ENCODE measurements at places on chromosomes 4 and X.
A peak's percentile ranks its signal among the peaks of the same experiment; 100 is the strongest.

- H3K36me3 ChIP-seq = no peaks in the 10 kb centered on the region
- DNase-seq = no peak
- no peak overlapping the region for H3K27ac ChIP-seq
Measured at GRCh38 chr4:137896221-137896737, 345.9 kb downstream of the SLC7A11 start.

DNA sequence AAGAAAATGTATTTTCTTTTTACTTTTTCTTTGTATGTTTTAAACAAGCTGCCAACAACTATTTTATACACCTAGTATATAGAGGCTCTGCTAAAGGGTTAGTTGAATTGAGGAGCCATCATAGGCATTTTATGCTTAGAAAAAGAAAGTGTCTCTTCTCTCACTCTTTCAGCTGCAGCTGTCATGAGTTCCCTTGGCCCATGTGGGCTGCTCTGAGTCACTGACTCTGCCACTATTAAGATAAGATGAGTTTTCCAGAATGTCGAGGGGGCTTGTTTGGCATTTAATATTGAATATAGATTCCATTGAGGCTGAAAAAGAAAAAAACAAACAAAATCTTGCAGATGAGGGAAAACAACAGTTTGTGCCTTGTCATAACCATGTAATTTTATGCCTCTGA, 126.0 kb upstream of the PAQR3 start:
- H3K27ac ChIP-seq = no peak overlapping the region
- H3K27me3 ChIP-seq = peaks cover 2% of the 10 kb centered on the region
- no peak for DNase-seq

GRCh38 chrX:22063284-22063683, 31.2 kb downstream of the PHEX start:
- no peaks in the 10 kb centered on the region for H3K27me3 ChIP-seq
- H3K4me3 ChIP-seq = no peak overlapping the region
- peaks cover 4% of the 10 kb centered on the region for H3K36me3 ChIP-seq
- peak overlapping the region; percentile 60 for H3K27ac ChIP-seq
- peaks cover 77% of the 10 kb centered on the region for H3K4me1 ChIP-seq

GRCh38 chr4:74056114-74056857, 17.8 kb upstream of the CXCL3 start:
- peaks cover 11% of the 10 kb centered on the region for H3K27me3 ChIP-seq
- DNase-seq = no peak
- no peaks in the 10 kb centered on the region for H3K4me1 ChIP-seq
- H3K4me3 ChIP-seq = no peak overlapping the region

- no peak overlapping the region for H3K27ac ChIP-seq
- peaks cover 21% of the 10 kb centered on the region for H3K4me1 ChIP-seq
Measured at GRCh38 chr4:38094419-38094818, 134.2 kb downstream of the PTTG2 start.

- peaks cover 14% of the 10 kb centered on the region for H3K4me1 ChIP-seq
- H3K27ac ChIP-seq = peak overlapping the region; percentile 99
- H3K4me3 ChIP-seq = peak overlapping the region; percentile 90
- H3K36me3 ChIP-seq = peaks cover 11% of the 10 kb centered on the region
- no peaks in the 10 kb centered on the region for H3K27me3 ChIP-seq
Measured at GRCh38 chrX:71181558-71181909, 36.9 kb downstream of the NLGN3 start.

DNA sequence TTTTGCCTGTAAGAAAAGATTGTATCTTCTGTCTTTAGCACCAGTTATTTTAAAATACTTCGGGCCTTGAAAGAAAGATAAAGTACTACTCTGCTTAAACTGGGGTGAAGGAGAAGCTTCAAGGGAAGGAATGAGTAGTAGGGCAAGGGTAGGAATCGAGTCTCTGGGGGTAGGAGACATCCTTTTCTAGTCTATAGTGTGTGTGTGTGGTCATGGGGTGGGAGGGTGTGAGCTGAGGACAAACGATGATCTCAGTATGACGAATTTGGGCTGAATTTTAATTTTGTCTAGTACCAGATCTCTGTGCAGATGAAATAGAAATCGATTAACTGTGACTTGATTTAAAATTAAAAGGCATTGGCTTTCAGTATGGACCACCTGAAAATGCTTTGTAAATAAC, 3.3 kb upstream of the MYOZ2 start:
- H3K36me3 ChIP-seq = no peaks in the 10 kb centered on the region
- H3K4me3 ChIP-seq = no peak overlapping the region
- H3K27ac ChIP-seq = no peak overlapping the region
- peaks cover under 1% of the 10 kb centered on the region for H3K4me1 ChIP-seq
- H3K27me3 ChIP-seq = no peaks in the 10 kb centered on the region
- DNase-seq = no peak

GRCh38 chr4:186851291-186852072, 127.8 kb upstream of the FAT1 start:
- H3K27ac ChIP-seq = no peak overlapping the region
- H3K4me3 ChIP-seq = no peak overlapping the region
- no peaks in the 10 kb centered on the region for H3K27me3 ChIP-seq
- no peaks in the 10 kb centered on the region for H3K36me3 ChIP-seq
- H3K4me1 ChIP-seq = no peaks in the 10 kb centered on the region

GRCh38 chrX:72126048-72126415, 5.7 kb downstream of the RTL5 start:
- peaks cover 7% of the 10 kb centered on the region for H3K4me1 ChIP-seq
- no peaks in the 10 kb centered on the region for H3K36me3 ChIP-seq
- no peak overlapping the region for H3K27ac ChIP-seq
- no peak for DNase-seq

- no peak overlapping the region for H3K27ac ChIP-seq
- no peak overlapping the region for H3K4me3 ChIP-seq
- no peaks in the 10 kb centered on the region for H3K36me3 ChIP-seq
- no peaks in the 10 kb centered on the region for H3K4me1 ChIP-seq
- no peak for DNase-seq
- H3K27me3 ChIP-seq = no peaks in the 10 kb centered on the region
Measured at GRCh38 chr4:127217586-127218229, 415.0 kb upstream of the INTU start.

DNA sequence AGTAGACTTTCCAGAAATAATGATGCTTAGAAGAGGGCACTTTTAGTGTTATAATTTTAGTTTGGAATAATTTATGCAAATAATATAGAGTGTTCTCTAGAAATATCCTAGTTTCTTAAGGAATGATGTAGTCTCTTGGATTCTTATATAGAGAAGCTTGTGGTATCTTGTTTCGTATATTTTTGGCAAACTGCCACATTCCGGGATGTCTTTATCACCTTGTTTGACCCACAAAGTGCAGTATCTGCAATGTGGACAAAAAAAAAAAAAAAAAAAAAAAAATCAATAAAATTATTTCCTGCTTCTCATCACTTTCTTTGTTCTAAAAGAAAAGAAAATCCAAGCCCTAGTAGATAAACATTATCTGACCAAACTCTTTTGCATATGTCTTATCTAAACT, 1577.7 kb upstream of the TENM3 start:
- no peak overlapping the region for H3K27ac ChIP-seq
- H3K4me1 ChIP-seq = no peaks in the 10 kb centered on the region
- peaks cover 6% of the 10 kb centered on the region for H3K27me3 ChIP-seq
- no peaks in the 10 kb centered on the region for H3K36me3 ChIP-seq
- no peak for DNase-seq

DNA sequence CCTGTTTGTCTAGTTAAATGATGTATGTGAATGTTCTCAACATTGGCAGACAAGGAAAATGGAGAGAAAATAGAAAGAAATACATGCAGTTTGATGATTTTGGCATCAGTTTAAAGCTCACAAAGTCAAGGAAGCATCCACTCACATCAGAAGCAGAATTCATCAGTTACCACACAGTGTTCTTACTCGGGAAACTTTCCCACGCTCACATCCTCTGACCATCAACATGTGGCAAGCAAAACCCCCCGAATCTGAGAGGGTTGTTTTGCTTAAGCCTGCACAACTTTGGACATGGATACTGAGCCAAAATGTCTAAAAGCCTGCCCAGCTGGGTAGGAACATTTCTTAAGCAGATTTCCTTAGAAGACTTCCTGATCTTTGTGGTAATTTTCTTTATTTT, 407.6 kb downstream of the ANKRD50 start:
- no peaks in the 10 kb centered on the region for H3K4me1 ChIP-seq
- DNase-seq = no peak
- no peak overlapping the region for H3K27ac ChIP-seq
- H3K4me3 ChIP-seq = no peak overlapping the region

- no peaks in the 10 kb centered on the region for H3K4me1 ChIP-seq
- no peaks in the 10 kb centered on the region for H3K36me3 ChIP-seq
- no peak overlapping the region for H3K27ac ChIP-seq
- no peak overlapping the region for H3K4me3 ChIP-seq
- no peak for DNase-seq
Measured at GRCh38 chr4:72280252-72280651, 248.5 kb downstream of the NPFFR2 start.

- no peak for DNase-seq
- peaks cover 2% of the 10 kb centered on the region for H3K27me3 ChIP-seq
- no peak overlapping the region for H3K4me3 ChIP-seq
- H3K4me1 ChIP-seq = no peaks in the 10 kb centered on the region
Measured at GRCh38 chr4:96035727-96036126, 195.8 kb downstream of the PDHA2 start.

- no peak overlapping the region for H3K4me3 ChIP-seq
- H3K27ac ChIP-seq = no peak overlapping the region
- H3K27me3 ChIP-seq = peaks cover 3% of the 10 kb centered on the region
- H3K36me3 ChIP-seq = no peaks in the 10 kb centered on the region
Measured at GRCh38 chr4:158159054-158159717, 13.6 kb downstream of the GASK1B start.

- DNase-seq = no peak
- H3K27ac ChIP-seq = no peak overlapping the region
- H3K27me3 ChIP-seq = no peaks in the 10 kb centered on the region
- no peaks in the 10 kb centered on the region for H3K4me1 ChIP-seq
- H3K36me3 ChIP-seq = no peaks in the 10 kb centered on the region
Measured at GRCh38 chr4:179116581-179116980, 1674.3 kb upstream of the AGA start.

GRCh38 chr4:38675146-38676121, 11.4 kb downstream of the KLF3 start:
- H3K36me3 ChIP-seq = peaks cover 5% of the 10 kb centered on the region
- peak overlapping the region; percentile 71 for H3K4me3 ChIP-seq
- H3K27me3 ChIP-seq = no peaks in the 10 kb centered on the region
- peak overlapping the region; percentile 82 for H3K27ac ChIP-seq

DNA sequence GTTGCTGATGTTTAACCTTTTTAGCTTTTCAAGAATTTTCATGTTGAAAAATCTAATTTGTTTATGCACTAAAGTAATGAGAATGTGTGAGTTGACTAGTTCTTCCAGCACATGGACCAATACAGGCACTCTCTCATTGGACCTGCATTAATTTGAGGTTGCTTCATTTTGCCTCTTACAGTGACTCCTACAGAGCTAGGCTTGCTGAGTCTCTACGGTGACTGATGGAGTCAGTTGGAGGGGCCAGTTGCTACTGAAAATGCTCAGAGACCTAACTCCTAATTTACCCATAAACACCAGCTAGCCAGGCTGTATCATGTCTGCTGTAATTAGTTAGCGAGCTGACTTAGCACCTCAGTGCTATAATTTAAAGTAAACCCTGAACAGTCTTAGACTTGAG, 10.9 kb downstream of the MTHFD2L start:
- H3K27ac ChIP-seq = no peak overlapping the region
- H3K27me3 ChIP-seq = no peaks in the 10 kb centered on the region
- H3K4me1 ChIP-seq = peaks cover 10% of the 10 kb centered on the region
- DNase-seq = no peak
- H3K36me3 ChIP-seq = peaks cover 9% of the 10 kb centered on the region
- no peak overlapping the region for H3K4me3 ChIP-seq

DNA sequence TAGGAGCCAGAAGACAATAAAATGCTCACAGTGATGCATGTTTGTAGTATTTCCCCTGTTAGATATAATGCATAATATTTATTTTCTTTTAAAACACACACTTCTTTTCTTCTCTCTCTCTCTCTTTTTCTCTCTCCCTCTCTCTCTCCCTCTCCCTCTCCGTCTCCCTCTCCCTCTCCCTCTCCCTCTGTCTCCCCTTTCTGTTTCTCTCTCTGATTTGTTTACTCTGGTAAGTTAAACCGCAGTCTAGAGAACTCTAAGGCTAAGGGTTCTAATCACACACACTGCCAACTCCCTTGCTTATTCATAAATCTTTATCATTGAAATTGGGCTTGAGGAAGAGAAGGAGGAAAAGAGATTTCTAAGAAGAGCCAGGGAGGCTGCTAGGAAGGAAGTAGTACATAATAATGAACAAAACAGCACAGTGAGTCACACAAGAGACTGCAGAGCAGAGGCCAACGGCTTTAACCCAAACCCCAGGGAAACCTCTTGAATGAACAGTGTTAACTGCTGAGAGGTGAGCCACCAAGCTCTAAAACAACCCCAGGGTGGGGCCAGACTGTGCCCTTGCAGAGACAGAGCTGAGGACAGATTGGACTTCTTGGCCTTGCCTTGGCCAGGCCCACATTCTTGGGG, 9.1 kb upstream of the PHOX2B start:
- H3K4me1 ChIP-seq = no peaks in the 10 kb centered on the region
- H3K27ac ChIP-seq = no peak overlapping the region
- no peaks in the 10 kb centered on the region for H3K36me3 ChIP-seq
- H3K27me3 ChIP-seq = peaks cover 42% of the 10 kb centered on the region

GRCh38 chr4:8653326-8654000, 60.9 kb downstream of the CPZ start:
- no peaks in the 10 kb centered on the region for H3K4me1 ChIP-seq
- no peak overlapping the region for H3K4me3 ChIP-seq
- no peak overlapping the region for H3K27ac ChIP-seq

- DNase-seq = no peak
- H3K36me3 ChIP-seq = peaks cover 6% of the 10 kb centered on the region
- H3K27ac ChIP-seq = no peak overlapping the region
- no peak overlapping the region for H3K4me3 ChIP-seq
Measured at GRCh38 chr4:83617371-83618035, 81.6 kb downstream of the GPAT3 start.

DNA sequence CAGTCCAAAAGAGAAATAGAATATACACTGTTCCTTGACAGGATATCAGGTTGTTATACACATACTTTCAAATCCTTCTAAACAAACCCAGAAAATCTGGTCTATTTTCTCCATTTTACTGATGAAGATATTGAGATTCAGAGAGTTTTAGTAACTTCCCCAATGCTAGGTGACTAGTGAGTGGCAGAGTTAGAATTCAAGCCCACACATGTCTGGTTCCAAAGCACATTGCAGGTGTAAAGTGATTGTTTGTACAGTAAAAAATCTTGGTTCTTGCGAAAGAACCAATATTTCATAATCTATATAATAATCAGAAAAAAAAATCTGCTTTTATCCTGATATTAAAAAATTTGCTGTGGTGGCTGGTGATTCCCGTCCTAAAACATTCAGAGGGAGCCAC, 39.5 kb upstream of the EMCN start:
- no peak overlapping the region for H3K27ac ChIP-seq
- H3K4me1 ChIP-seq = no peaks in the 10 kb centered on the region

GRCh38 chr4:752196-752861, 46.7 kb downstream of the PCGF3 start:
- no peaks in the 10 kb centered on the region for H3K27me3 ChIP-seq
- DNase-seq = no peak
- no peak overlapping the region for H3K27ac ChIP-seq
- H3K4me3 ChIP-seq = no peak overlapping the region

DNA sequence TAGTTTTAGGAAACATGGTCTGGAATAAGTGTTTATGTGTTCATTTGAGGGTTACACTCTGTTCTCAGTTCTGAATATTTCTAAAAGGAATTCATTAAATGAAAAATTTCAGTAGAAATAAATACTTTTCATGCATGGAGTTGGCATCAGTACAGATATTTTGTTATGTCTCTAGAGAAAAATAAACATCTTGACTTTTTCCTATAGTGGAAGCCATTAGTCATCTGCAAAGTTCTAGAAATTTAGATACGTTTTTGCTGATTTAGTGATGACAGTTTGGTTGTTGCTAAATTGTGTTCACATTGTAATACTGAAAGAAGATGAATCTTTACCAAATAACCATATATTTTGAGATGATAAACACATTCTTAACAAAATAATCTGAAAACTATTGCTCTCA, 268.2 kb upstream of the TEX13A start:
- no peak overlapping the region for H3K27ac ChIP-seq
- H3K27me3 ChIP-seq = no peaks in the 10 kb centered on the region
- no peaks in the 10 kb centered on the region for H3K4me1 ChIP-seq
- no peaks in the 10 kb centered on the region for H3K36me3 ChIP-seq
- no peak for DNase-seq
